Lung (tissue), 17 donors: ENCODE measurements at places on chromosomes 16 and 17. TPM values are rescaled to one million over a fixed set of nuclear protein-coding genes. Genes with fewer than 3 reads are reported as not detected.

DNA sequence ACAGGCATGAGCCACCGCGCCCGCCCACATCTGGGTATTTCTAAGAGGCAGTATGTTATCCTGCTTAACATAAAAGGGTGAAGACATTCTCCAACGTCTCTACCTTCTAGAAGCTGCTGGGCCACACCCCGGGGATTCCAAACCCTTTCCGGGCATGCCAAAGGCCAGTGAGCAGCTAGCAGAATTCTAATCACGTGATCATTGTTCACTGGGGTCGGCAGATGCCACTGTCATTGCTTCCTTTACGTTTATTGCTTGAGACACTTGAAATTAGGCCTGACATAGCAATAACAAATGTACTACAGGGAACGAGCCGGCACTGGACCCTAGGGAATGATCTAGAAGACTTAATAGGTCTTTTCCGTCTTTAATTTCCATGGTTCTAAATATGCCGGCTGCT, 141.2 kb upstream of the ZFHX3 start:
- no peak for DNase-seq

GRCh38 chr16:89596957-89597649, 16.3 kb upstream of the DPEP1 start:
- DNase-seq, result no peak

CCL14 gene
- 2.9 TPM for total RNA-seq

- no peak for DNase-seq
Observed at GRCh38 chr16:27025581-27025980, 41.1 kb upstream of the C16orf82 start.

OTOP2 gene
- total RNA-seq, result not detected

- DNase-seq, result no peak
Observed at GRCh38 chr16:22419908-22420307, 45.5 kb upstream of the CDR2 start.

CACNG4 gene
- 5.4 TPM for total RNA-seq
